ENCODE measurements at places on chromosomes 6 and 20. TPM values are rescaled to one million over a fixed set of nuclear protein-coding genes. Genes with fewer than 3 reads are reported as not detected.
A peak's percentile ranks its signal among the peaks of the same experiment; 100 is the strongest.

TDP2 gene
- 25.2 TPM for total RNA-seq

HLA-DPA1 gene
- 28.5 TPM for total RNA-seq

PHACTR3 gene
- 0.42 TPM for total RNA-seq

ZNF133 gene
- total RNA-seq, result 10.9 TPM

DNA sequence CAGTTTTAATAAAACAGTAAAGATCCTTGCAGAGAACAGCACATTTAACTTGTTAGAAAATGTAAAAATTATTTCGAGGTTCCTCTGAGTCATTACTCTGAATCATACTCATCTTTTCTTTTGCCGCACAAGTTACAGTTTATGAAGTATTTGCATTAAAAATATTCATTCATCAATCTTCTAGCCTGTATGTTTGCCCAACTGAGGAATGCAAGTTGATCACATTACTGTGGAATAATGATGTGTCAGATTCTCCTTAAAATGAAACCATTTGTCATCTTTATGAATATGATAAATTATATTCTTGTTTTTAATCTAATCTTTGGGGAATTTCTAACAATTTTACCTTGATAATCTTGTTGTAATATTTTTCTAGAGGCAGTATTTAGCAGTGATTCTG, 340.4 kb upstream of the OPRM1 start:
- H3K4me3 ChIP-seq, result no peak overlapping the region
- no peaks in the 10 kb centered on the region for H3K36me3 ChIP-seq
- DNase-seq, result no peak
- H3K27me3 ChIP-seq, result no peaks in the 10 kb centered on the region
- no peak overlapping the region for H3K27ac ChIP-seq
- no peaks in the 10 kb centered on the region for H3K4me1 ChIP-seq

GRCh38 chr6:35569011-35569461, 56.3 kb upstream of the TULP1 start:
- H3K27ac ChIP-seq, result no peak overlapping the region
- H3K36me3 ChIP-seq, result peaks cover 23% of the 10 kb centered on the region
- peak; percentile 93 for DNase-seq
- H3K4me1 ChIP-seq, result peaks cover 9% of the 10 kb centered on the region
- H3K4me3 ChIP-seq, result no peak overlapping the region
- H3K27me3 ChIP-seq, result no peaks in the 10 kb centered on the region

DNA sequence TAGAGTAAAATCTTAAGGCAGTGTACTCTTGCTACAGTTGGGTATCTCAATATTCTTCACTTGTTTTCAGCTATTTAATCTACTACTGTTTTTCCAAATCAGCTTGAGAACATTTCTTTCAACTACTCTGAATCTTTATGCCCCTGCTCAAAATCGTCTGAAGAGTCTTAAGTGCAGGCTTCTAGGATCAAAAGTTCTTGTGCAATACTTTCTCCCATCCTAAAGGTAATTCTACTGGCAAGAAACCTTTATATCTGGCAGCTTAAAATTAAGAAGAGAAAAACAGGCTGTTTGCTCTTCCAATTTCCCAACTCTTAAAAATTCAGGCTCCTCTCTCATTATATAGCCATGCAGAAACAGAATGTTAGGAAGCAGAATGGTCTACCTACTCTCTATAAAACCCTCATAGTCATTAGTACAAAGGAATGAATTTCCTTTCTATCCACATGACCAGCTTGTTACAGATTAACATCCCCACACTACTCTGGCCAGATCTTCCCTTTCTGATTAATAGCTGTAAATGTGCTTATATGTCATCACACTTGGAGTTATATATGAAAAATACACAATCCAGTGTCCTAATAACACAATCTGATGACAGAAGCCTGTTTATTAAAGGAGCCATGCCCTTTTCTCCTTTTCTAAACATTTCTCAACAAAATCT, 122.2 kb upstream of the FAM184A start:
- H3K4me3 ChIP-seq, result no peak overlapping the region
- H3K27me3 ChIP-seq, result no peaks in the 10 kb centered on the region
- no peak for DNase-seq
- H3K36me3 ChIP-seq, result peaks cover 64% of the 10 kb centered on the region
- no peaks in the 10 kb centered on the region for H3K4me1 ChIP-seq

DNA sequence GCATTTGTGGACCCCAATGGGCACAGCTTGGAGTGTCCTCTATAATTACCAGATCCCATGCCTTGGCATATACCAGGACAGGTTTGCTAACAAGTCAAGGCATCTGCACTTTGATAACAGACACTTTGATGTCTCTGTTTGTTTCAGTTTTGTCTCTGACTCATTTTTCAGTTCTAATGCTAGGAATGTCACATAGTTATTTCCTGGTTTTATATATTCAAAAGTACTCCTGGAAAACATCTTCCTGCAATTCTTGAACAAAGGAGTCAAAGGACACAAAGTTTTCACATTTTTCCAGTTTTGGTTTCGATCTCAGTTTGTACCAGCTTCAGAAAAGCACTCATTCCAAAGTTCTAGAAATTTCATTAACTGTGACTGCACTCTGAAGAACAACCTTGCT, 188.1 kb downstream of the FOXC1 start:
- no peak overlapping the region for H3K4me3 ChIP-seq
- H3K36me3 ChIP-seq, result no peaks in the 10 kb centered on the region
- no peak overlapping the region for H3K27ac ChIP-seq
- no peak for DNase-seq
- H3K27me3 ChIP-seq, result no peaks in the 10 kb centered on the region
- no peaks in the 10 kb centered on the region for H3K4me1 ChIP-seq

DNA sequence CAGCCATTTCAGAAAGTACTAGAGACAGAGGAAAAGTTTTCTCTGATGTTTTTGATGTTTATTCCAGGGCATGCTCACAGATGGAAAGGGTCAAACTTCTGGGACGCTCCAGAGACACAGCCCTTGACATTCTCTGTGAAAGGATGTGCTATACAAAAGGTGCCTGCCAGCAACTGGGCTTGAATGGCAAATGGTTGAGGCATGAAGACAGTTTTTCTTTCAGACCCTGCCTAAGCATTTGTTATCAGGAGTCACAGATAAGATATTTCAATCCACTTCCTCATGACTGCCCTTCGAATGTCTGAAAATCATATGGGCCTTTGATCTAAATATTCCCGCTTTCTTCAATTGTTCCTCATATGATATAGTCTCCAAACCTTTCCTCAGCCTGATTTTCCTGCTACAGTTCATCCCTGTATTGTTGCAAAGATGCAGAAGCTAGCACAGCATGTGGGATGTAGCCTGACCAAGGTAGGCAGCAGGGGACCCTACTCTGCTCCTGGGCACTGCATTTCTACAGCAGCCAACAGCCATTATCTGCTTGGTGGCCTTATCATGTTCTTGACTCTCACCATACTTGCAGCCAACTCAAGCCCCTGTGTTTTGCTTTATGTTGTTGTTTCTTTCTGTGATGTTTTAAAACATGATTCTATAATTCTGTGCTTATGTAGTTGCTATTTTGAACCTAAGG, 14.6 kb upstream of the TXLNB start:
- peaks cover 11% of the 10 kb centered on the region for H3K4me1 ChIP-seq
- H3K4me3 ChIP-seq, result no peak overlapping the region

- H3K27me3 ChIP-seq, result no peaks in the 10 kb centered on the region
- peaks cover 12% of the 10 kb centered on the region for H3K4me1 ChIP-seq
- DNase-seq, result no peak
- no peak overlapping the region for H3K4me3 ChIP-seq
- no peaks in the 10 kb centered on the region for H3K36me3 ChIP-seq
Measured at GRCh38 chr6:111997078-111997852, 56.6 kb upstream of the CCN6 start.

GRCh38 chr6:158900663-158901312, 81.6 kb upstream of the EZR start:
- DNase-seq, result no peak
- H3K27me3 ChIP-seq, result no peaks in the 10 kb centered on the region

DNA sequence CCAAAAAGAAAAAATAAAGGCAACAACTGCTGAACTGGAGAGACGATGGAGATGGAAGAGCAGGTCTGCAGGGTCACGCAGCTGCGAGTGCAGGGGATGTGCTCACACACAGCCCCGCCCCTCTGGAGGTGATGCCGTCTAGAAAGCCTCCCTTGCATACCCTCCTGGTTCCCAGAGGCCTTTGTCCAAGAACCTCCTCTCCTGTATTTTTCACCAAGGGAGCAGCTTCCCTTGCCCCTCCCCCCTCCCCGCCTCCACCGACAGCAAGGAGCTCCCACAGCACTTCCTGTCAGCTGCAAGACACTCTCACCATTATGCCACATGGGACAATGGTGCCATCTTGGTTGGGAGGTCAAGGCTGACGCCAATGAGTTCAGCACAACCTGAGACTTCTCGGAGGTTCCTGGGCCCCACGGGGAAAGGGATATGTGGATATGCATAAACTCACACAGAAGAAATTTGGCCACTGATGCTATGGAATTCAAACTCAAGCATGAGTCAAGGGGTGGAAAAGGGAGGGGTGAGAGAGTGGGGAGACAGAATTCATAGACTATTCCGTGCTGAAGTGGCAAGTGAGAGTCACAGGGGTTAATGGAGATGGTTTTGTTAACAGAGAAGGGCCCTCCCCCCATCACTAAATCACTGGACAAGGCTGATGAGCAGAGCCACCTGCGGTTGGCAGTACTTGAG, 132.9 kb downstream of the SCML4 start:
- no peak for DNase-seq
- H3K36me3 ChIP-seq, result no peaks in the 10 kb centered on the region
- H3K4me1 ChIP-seq, result peaks cover 19% of the 10 kb centered on the region
- no peak overlapping the region for H3K27ac ChIP-seq

DNA sequence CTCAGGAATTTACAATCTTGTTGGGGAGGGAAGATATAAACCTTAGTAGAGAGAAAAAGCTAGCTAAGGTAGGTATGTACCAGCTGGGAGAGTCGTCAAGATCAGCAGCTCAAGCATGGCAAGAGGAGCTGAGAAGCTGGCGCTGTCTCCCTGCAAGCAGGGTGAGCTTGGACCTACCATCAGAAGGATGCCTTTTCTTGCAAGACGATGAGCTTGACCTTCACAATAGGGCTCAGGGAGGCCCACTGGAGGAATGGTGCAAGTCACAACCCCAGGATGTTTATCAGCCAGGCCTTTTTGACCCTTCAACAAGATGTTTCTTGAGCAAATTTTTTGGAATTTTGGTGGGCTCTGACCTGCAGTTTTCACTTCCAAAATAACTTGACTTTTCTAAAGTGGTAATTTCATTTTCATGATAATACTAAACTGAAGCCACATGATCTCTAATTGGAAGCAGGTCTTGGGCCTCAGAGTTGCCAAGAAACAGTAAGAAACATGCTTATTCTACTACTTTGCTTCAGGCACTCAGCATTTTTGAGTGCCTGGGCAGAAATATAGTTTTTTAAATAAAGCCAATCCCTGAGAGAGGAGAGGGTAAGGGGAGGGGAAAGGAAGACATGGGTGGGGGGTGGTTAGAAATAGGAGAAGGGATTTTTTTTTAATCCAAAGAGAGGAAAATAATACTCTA, 258.1 kb downstream of the CLIC5 start:
- no peaks in the 10 kb centered on the region for H3K27me3 ChIP-seq
- DNase-seq, result peak; percentile 37
- no peak overlapping the region for H3K27ac ChIP-seq
- no peak overlapping the region for H3K4me3 ChIP-seq

DNA sequence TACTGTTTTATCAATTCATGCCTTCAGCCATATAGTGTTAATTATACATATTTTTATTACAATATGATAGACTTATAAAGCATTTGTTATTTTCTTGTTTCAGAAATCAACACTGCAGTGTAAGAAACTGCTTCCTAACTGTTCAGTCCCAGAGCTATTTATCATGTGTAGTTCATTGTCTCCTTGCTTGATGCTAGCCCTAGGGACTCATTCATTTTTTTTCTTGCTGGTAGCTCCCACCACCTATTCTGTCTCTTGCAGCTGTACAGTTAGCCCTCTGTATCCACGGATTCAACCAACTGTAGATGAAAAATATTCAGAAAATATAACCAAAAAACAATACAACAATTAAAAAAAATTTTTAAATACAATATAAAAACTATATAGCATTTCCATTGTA, 121.3 kb downstream of the STXBP5 start:
- peaks cover 47% of the 10 kb centered on the region for H3K36me3 ChIP-seq
- no peak for DNase-seq
- no peaks in the 10 kb centered on the region for H3K4me1 ChIP-seq
- no peaks in the 10 kb centered on the region for H3K27me3 ChIP-seq

DNA sequence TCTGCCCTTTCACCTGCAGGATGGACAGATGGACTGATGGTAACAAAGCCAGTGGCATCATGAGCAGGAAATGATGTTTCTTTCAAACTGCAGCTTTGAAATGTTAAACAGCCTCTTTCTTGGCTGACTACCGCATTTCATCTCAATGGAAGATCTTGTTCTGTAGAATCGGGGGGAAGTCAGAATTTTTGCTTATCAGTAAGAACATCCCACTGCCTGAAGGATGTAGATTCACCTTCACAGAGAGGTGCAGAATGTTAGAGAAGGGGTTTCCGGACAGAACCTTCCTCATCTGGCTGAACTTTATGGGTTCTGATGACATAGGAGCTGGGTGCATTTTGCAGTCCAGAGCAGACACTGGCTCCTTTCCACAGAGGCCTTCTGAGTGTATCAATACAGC, 32.7 kb downstream of the GGTLC1 start:
- no peak overlapping the region for H3K4me3 ChIP-seq
- no peaks in the 10 kb centered on the region for H3K4me1 ChIP-seq
- peak; percentile 50 for DNase-seq
- no peaks in the 10 kb centered on the region for H3K27me3 ChIP-seq
- H3K36me3 ChIP-seq, result no peaks in the 10 kb centered on the region

DNA sequence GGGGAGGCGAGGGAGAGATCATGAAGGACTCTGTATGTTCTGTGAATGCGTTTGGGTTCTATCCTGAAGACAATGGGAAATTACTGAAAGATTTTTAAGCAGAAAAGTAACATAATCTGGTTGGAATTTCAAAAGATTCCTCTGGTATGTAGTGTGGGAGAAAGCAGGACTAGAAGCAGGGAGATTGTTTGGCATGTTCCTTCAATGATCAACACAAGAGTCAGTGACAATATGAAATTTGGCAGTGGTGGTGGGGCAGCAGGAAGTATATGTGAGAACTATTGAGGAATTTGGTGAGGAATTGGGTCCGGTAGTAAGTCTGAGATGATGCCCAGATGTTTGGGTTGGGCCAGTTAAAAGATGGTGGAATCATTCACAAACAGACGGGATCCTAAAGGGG, 348.7 kb downstream of the CD83 start:
- H3K27ac ChIP-seq, result no peak overlapping the region
- H3K27me3 ChIP-seq, result no peaks in the 10 kb centered on the region
- H3K4me3 ChIP-seq, result no peak overlapping the region
- no peaks in the 10 kb centered on the region for H3K4me1 ChIP-seq
- DNase-seq, result no peak
